Activated naive CD4-positive, alpha-beta T cell (primary cell): ENCODE measurements at places on chromosomes 11 and 22.
A peak's percentile ranks its signal among the peaks of the same experiment; 100 is the strongest.

- no peak for DNase-seq
Measured at GRCh38 chr22:47165338-47166032, 403.0 kb downstream of the TBC1D22A start.

DNA sequence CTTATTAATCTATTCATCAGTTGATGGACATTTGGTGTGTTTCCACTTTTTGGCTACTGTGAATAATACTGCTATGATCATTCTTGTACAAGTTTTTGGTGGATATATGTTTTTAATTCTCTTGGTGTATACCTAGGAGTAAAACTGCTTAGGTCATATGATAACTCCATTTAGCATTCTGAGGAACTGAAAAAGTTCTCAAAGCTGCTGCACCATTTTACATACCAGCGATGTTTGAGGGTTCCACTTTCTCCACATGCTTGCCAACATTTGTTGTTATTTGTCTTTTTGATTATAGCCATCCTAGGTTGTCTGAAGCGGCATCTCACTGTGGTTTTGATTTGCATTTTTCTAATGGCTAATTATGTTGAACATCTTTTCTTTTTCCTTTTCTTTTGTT, 4.1 kb upstream of the ACER3 start:
- no peak for DNase-seq

DNA sequence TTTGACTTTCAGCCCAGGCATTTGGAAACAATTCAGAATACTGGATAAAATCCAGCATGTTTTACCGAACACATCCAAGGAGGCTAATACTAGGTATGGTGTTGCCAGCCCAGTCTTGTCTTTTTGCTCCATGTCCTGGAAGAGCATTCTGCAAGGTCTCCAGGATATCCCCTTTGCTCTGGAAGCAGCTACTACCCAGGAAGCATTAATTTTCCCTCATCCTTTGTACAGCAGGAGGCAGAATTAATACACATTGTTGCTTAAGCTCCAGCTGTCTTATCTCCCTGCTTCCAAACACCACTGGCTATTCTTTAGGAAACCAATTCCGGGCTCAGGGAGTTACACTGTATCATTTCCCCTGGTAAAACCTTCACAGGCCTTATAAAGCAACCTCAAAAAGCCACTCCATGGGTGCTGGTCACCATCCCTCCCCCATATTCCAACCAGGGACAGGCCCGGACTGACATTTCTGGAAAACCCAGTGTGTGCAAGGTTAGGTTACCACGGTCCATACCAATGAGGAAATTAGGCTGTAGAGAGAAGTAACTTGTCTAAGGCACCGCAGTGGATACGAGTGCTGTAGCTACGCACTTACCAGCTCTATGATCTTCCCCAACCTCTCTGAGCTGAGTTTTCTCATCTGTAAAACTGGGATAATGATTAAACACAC, 1.5 kb upstream of the UBASH3B start:
- no peak for DNase-seq

DNA sequence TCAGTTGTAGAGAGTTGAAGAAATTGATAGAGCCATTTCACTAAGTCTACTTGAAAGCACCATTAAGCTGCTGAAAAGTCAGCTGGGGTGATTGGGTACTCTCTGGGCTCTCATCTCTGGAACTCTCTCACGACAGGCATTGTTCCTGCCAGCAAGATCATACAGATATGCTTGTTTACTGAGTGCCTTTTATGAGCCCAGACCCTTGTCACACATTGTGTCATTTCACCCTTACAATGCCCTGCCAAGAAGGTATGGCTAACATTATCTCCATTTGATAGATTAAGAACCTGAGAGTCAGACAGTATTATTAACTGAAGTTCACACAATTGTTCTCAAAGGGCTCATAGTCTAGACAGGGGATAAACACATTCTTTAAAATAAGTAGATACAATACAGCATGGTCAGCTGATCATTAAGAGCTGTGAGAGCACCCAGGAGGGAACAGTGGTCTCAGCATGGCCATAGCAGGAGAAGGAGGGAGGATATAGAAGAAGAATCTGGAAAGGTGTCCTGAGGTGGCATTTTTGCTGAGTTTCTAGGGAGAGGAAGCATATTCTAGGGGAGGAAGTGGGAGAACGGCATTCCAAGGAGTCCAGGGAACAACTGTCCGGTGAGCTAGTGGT, 580.5 kb downstream of the INSC start:
- no peak for DNase-seq

DNA sequence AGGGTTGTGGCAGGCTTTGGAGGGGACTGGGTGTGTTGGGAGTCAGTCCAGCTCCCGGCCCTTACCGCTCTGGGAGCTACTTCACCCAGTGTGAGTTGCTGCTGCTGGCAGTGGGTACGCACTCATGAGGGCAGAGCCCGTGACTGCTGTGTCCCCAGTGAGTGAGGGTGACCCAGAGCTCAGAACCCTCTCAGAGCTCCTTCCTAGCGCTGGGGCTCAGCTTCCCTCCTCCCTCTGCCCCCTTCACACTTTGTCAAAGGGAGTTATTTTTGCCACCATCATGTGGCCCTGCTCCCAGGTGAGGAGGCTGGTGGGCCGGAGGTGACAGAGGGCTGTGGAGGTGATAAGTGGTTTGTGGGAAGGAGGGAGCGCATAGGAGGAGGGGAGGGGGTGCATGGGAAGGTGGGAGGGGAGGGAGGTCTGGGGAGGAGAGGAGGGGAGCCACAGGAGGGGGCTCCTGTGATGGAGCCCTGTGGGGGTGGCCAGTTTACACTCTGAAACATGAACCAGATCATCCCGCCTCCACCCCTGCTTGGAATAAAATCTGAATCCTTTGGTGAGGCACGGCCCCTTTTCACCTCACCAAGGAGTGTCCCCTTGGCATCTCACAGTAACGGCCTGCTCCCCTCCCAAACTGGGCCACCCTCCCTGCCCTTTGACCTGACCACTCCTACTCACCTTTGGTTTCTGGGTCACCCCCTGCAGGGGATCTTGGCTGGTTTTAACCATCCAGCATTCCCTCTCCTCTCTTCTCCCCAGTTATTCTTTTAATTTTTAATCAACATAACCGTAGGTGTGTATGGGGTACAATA, 9.9 kb downstream of the NDUFV1 start:
- DNase-seq = no peak

GRCh38 chr11:96109331-96110030, 185.6 kb upstream of the MTMR2 start:
- no peak for DNase-seq

DNA sequence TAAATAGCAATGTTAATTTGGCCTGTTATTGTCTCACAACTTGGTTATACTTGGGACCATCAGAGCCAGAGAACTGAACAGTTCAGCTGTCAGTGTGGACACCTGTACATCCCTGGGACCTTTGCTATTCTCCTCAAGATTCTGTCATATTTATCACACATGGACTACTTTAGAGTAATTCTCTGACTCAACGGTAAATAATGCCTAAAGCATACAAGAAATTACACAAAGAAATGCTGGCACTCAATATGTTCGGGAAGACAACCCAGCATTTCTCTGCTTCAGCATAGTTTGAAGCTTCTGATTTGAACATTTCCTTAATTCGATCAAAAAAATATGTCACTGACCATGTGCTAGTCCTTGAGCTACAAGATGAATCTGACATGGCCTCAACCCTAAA, 34.6 kb upstream of the MMP13 start:
- no peak for DNase-seq

- DNase-seq = no peak
Measured at GRCh38 chr11:41622707-41623359, 163.4 kb upstream of the LRRC4C start.

- DNase-seq = peak; percentile 81
Measured at GRCh38 chr11:1262172-1263006, 39.5 kb downstream of the MUC5B start.

- DNase-seq = no peak
Measured at GRCh38 chr22:45482169-45482568, 20.5 kb upstream of the FBLN1 start.

GRCh38 chr22:44179989-44180705, 578 bp upstream of the PARVG start:
- DNase-seq = no peak

DNA sequence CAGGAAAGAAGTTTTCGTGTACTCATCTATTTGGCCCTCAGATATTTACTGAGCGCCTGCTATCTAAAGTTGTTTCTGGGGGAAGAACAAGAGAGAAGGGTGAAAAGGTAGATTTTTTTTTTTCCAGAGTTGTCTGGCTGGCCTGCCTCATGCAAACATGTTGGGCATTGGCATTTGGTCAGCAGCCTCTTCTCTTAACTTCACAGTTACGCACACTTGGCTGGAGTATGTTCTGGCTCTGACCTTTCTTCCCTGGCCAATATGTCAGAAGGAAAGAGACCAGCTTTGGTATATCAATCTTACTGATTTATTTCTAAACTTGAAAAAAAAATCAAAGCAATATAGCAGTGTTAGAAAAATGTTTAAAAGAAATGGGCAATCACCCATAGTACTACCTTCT, 54.2 kb upstream of the GRAMD1B start:
- no peak for DNase-seq

GRCh38 chr11:107711861-107712755, at the start of gene SLN:
Gene SLN (minus strand): TSS chr11:107712056.
- no peak for DNase-seq

- DNase-seq = no peak
Measured at GRCh38 chr11:11740836-11741235, 100.9 kb upstream of the USP47 start.

DNA sequence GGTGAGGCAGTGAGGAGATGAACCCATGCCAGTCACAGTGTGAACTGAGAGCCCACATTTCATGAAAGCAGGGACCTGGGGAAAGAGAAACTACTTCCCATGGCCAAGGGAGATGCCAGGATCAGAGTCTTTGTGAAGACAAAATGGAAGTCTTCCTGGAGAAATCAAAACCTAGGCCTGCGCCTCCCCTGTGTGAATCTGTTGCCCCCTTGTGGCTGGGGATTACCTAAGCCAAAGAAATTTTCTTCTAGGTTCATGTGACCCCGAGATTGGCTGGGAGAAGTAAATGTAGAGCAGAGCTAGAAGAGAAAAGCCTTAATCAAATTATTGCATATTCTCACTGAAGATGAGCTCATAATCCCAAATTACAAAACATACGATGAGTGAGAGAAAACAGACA, 1075.3 kb downstream of the TBC1D22A start:
- DNase-seq = no peak

DNA sequence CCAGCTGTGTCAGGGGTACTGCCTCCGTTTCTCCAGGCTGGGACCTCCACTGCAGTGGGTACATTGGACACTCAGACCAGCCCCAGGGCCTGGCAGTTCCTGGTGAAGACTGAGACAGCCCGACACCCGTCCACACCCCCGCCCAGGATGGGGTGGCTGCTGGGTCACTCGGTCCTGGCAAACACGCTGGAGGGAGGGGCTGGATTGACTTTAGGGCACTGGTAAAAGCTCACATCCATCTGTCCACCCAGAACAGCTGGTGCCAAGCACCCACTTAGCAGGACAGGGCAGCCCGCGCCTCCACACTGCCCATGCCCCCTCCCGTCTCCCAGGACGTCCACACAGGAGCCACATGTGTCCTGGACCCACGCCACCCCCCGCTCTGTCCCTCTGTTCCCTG, 10.7 kb upstream of the TBX1 start:
- no peak for DNase-seq

DNA sequence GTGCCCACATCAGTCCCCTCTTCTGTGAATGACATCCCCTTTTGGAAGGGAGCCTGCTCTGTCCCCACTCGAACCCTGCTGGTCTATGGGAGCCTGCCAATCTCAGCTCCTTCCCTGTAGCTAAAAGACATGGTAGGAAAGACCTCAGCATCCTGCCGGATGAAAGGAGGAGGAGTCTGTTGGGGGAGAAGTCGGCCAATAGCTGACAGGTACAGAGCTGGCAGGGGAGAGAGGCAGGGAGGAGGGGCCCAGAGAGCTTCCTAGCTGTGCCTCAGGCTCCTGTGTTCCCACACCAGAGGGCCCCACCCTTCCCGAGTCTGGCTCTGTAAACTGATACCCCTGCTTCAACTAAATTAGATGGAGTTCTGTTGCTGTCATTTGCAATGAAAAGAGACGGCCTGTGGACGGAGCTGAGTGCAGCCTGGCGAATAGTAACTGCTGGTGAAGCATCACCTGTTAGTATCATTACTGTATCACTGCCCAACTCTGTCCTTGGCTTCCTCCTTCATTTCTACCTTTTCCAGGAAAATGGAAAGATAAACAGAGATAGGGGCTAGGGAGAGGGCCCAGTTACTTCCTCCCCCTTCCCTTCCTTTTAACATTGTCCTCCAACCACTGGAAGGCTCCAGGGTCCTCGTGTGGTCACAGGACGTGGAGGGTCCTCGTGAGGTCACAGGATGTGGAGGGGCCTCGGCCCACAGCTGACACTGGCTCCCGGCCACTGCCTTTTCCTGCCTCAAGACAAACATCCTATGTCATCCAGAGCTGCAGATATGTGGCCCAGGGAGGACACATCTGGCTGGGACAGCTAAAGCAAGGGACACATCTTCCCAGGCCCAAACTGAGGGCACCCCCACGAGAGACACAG, 15.1 kb downstream of the FXYD6 start:
- DNase-seq = no peak

DNA sequence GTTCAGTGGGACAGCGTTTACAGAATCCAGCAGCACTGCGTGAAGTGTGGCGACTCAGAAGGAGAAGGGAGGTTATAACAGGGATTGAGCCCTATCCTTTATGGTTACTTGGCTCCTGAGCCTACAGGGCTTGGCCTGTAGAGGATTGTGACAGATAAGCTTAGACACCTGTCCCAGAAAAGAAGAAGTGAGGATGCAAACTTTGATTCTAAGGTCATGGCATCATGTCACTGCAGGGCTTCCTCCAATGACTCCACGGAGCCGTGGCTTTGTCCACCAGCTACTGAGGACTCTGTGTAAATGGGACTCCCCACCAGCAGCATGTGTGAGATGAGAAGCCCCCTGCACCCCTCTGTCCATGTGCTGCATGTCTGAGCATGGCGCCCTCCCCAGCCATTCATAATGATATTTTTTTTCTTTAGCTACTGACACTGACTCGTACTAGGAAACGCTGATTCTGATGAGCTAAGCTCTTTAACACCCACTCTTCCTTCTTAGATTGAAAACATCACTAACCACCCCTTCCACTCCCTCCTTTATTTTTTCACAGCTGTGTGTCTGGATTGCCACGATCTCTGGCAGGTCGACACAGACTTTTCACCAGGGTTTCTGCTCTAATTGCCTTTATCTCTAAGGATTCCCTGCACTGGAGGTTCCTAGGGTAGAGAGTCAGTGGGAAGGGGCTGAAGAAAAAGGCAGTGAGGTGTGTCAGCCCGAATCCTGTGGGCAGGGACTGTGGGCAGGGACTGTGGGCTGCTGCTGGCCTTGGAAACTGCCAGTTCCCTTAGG, 65.5 kb upstream of the TTC12 start:
- DNase-seq = no peak

DNA sequence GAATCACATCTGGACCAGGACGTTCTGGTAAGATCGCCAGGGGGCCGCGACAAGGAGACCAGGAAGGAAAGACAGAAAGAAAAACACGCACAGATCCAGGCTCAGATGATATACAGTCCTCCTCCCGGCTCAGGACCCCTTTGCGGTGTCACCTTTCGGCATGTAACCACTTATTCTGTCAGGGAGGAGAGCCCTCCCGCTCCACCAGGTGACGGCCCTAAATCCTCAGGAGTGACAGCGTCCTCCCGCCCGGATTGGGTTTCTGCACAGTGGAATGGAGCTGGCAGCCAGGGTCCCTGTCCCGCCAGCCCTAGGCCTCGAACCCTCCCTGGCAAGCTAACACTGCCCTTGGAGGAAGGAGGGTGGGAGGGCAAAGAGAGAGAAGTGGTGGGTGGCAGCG, 24.3 kb upstream of the KCNQ1OT1 start:
- DNase-seq = no peak

- no peak for DNase-seq
Measured at GRCh38 chr11:37817727-37818270, 1219.8 kb upstream of the RAG2 start.

- DNase-seq = no peak
Measured at GRCh38 chr11:118081241-118081958, 4.5 kb downstream of the TMPRSS4 start.
